ENCODE measurements at places on chromosomes 12 and 14.

DNA sequence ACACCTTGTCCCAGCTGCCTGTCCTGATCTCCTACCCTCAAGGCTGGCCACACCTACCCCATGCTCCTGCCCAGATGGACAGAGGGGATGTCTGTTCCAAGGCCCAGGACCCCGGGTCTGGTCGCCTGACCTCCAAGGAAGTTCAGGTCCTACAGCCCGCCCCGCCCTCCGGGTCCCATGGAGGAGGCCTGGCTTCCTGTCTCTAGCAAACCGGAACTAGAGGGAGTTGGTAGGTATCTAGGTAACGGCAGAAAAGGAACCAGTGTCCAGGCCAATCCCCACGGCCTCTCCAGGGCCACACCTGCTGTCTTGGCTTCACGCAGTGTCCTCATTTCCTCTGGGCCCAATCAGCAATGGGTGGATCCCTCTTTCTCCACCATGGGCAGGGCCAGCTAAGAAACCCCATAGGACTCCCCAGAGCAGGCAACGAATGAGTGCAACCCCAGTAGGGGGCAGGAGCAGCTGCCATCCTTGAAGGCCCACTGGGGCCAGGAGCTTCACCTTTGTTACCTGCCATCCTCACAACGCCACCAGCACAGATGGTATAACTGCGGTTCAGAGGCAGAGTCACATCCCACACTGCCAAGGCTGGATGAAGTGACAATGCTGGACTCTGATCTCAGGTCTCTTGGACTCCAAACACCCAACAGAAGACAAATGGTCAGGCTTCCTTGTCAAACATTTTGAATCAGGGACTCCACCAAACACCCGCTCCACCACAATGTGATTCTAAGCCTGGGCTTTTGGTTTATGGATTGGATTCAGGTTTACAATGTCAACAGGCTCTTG lies 25.1 kb upstream of the RPLP0 start:
- no peak for DNase-seq

DNA sequence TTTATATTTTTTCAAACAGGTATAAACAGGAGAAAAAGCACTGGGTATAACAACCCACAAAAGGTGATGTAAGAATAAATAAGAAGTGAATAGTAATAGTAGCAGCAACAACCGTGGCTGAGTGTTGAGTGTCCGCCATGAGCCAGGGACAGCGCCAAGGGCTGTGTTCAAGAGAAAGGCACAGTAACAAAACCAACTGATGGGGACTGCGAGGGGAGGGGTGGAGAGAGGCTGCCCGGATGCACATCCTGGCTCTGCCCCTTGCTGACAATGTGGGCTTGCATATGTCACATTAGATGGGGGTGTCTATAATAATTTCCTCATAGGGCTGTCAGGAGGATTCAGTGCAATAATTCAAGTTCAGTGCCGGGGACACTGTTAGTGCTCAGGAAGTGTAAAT lies 912.4 kb downstream of the VRK1 start:
- DNase-seq: no peak

- DNase-seq: no peak
Measured at GRCh38 chr12:53500142-53500775, 824 bp upstream of the TARBP2 start.

DNA sequence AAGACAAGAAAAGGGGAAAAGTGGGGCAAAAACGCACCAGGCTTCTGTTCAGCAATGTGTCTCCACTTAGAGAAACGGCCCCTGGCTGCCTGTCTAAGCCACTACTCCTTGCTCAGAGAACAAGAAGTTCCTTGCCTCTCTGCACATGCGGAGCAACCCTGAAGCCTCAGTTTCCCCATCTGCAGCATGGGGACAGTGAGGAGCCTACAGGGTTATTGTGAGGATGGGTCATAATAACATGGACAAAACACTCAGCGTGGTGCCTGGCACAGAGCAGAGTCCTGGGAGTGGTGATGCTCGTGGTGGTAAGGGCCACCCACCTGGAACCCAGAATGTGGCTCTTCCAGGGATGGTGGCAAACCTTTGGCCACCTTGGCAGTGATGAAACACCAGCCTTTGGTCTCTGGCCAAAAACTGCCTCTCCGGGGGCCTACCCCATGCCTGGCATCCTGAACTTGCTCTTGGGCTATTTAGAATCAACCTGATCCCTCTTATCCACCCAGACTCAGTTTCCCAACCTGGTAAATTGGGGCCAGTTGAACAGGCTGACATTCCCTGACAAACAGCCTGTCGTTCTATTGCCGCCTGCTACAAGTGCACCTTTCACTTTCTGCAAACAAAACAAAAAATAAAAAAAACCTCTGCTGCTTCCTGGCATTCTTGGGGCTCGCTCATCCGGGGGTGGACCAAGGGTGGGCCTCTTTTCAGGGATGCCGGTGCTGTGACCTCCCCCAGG lies 56.5 kb upstream of the DLK1 start:
- DNase-seq: no peak

DNA sequence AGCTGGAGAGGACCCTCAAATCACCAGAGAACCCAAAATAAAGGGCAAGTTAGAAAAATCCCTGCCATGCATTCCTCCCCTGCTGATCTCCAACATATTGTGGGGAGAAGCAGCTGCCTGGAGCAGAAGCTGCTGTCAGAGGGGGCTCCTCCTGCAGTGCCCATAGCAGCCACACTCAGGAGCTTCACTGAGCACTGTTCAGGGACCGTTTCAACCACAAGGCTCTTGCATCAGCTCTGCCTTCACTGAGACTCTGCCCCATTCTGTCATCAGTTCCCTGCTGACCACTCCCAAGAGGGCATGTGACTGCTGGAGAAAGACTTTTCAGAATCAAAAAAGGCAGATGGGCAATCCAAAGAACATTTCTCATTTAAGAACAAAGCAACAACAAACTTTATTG lies 392.7 kb downstream of the GALC start:
- no peak for DNase-seq

- no peak for DNase-seq
Measured at GRCh38 chr12:65229441-65229840, 49.0 kb upstream of the MSRB3 start.

DNA sequence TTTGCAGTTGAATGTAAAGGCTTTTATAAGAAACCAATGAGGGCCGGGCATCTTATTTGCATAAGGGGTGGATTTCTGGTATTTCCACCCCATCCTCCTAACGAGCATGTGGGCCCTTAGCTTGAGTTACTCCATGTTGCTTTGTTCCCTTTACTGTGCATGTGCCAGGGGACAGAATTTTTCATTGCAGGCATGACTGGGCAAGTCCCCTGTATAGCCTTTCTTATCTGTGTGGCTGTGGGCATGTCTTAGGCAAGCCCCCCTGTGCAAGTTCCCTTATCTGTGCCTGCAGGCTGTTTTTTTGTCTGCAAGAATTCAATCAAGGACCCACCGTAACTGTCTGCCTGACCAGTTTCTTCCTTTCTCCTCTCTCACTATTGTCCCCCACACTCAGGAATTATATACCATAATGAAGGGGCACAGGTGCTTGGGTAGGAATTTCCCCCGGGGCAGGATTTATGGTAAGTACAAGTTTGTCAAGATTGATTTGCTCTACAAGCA lies 152.2 kb upstream of the CNOT2 start:
- no peak for DNase-seq

Data from retina (tissue), 1 donor.